ENCODE measurements at places on chromosomes 12 and 14.

GRCh38 chr14:36443374-36443773 lies 76.7 kb downstream of the NKX2-1 start:
- DNase-seq: no peak

GRCh38 chr12:18483698-18484325 lies 222.5 kb downstream of the PIK3C2G start:
- DNase-seq: no peak

GRCh38 chr14:70018713-70019211 lies 139.5 kb downstream of the SMOC1 start:
- DNase-seq: no peak

- no peak for DNase-seq
Measured at GRCh38 chr14:23101213-23101970, 3.4 kb downstream of the CIROP start.

- no peak for DNase-seq
Measured at GRCh38 chr14:75615200-75615599, 36.8 kb downstream of the FLVCR2 start.

GRCh38 chr14:104843006-104843405 lies 22.1 kb upstream of the CEP170B start:
- DNase-seq: no peak

DNA sequence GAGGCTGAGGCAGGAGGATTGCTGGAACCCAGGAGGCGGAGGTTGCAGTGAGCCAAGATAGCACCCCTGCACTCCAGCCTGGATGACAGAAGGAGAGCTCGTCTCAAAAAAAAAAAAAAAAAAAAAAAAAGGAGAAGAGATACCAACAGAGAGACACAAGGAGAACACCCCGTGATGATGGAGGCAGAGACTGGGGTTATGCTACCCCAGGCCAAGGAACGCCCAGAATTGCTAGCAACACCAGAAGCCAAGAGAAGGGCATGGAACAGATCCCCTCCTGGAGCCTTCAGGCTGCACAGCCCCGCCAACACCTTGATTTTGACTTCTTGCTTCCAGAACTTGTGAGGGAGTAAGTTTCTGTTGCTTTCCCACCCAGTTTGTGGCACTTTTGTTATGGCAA lies 148.0 kb upstream of the FOXN3 start:
- no peak for DNase-seq

DNA sequence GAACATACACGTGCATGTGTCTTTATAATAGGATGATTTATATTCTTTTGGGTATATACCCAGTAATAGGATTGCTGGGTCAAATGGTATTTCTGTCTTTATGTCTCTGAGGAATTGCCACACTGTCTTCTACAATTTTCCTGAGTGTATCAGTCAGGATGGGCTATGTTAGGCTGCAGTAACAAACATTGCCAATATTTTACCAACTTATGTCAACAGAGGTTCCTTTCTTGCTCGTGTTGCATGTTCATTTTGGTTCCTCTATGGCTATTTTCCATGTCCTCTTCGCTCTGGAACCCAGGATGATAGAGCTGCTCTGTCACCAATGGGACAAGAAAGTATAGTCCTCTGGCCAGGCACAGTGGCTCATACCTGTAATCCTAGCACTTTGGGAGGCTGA lies 86.7 kb downstream of the ZNF664 start:
- no peak for DNase-seq

DNA sequence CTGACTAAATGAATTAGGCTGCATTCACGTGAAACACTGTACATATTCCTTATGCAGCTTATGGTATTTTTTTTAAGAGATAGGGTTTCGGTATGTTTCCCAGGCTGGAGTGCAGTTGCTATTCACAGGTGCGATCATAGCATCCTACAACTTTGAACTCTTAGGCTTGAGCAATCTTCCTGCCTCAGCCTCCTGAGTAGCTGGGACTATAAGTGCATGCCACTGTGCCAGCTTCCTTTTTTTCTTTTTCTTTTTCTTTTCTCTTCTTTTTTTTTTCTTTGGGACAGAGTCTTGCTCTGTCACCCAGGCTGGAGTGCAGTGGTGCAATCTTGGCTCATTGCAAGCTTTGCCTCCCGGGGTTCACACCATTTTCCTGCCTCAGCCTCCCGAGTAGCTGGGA lies 35.8 kb upstream of the SPPL3 start:
- no peak for DNase-seq

GRCh38 chr14:92568621-92569479 lies 55.3 kb downstream of the RIN3 start:
- DNase-seq: no peak

GRCh38 chr12:27644158-27644845 lies 51.9 kb upstream of the REP15 start:
- no peak for DNase-seq

DNA sequence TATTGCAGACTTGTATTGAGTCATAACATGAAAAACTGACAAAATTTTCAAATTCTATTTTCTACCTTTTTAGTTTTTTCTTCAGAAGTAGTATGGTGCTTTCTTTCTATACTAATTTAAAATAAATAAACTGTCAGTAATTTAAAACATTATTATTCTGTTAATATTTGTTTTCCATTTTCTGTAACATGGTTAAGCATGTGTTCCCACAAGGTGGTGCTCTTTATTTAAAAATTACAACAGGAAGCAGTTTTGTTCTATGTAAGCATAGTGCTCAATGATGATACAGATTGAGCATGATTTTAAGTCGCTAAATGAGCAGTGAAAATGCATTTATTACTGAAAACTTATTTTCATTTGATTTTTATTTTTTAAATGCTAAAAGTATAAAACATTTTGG lies 114.6 kb downstream of the PPFIA2 start:
- no peak for DNase-seq

GRCh38 chr12:14886271-14886670 lies 617 bp upstream of the MGP start:
- DNase-seq: no peak

DNA sequence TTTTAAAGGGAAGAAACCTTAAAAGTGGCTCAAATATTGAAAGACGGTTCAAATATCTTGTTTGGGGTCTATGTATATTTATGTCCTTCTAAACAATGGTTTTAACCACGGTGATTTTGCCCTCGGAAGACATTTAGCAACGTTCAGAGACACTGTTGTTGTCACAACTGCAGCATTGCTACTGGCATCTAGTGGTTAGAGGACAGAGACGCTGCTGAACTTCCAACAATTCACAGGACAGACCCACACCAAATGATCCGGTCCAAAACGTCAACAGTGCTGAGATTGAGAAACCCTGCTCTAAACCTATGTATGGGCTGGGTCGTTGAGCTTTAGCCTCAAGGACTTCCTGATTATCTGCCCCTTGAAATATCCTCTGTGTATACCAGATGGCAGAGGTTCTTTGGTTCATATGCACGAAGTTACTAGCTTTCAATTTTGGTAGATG lies 1.7 kb downstream of the ANGEL1 start:
- no peak for DNase-seq

GRCh38 chr12:131084341-131085011 lies 130.8 kb downstream of the ADGRD1 start:
- DNase-seq: no peak

DNA sequence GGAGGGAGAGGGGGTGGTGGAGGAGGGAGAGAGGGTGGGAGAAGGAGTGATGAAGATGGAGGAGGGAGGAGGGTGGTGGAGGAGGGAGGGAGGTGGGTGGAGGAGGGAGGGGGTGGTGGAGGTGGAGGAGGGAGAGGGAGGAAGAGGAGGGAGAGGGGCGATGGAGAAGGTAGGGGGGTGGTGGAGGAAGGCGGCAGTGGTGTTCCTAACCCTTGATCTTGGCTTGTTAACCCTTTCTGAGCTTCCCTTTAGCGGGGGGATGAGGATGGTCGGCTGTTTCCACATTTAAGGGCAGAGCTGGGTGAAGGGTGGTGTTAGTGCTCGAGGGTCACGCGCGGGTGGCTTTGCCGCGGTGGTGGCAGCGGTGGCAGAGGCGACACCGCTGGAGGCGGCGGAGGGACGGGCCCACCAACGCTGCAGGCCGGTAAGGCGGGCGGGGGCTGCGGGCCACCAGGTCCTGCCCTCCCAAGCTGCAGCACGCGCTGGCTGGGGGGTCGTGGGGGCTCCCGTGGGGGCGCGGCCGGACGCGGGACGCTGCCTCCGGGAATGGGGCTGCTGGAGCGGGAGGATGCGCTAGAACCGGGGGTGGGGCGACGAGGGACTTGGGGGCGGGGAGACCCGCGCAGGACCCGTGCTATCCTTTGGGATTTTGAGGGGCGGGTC lies 156.3 kb downstream of the PTPN11 start:
- DNase-seq: no peak

GRCh38 chr12:9319842-9320173 lies 111.6 kb upstream of the PZP start:
- no peak for DNase-seq

DNA sequence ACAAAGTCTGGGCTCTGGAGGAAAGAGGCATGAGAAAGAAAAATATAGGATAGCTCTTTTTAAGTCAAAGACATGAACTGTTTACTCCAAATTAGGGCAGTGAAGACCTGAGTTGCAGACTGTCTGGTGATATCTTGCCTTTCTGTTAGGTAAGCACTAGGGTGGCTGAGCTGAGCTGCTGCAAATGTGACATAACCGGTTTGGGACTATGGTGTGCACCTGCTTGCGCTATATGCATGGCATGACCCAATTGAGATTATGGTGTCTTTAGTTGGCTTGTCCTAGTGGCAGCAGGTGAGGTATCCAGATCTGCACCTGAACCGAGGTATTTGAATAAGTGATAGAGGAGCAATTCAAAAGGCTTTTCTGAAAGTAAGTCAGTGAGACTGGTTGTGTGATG lies 345.6 kb downstream of the APAF1 start:
- DNase-seq: no peak

DNA sequence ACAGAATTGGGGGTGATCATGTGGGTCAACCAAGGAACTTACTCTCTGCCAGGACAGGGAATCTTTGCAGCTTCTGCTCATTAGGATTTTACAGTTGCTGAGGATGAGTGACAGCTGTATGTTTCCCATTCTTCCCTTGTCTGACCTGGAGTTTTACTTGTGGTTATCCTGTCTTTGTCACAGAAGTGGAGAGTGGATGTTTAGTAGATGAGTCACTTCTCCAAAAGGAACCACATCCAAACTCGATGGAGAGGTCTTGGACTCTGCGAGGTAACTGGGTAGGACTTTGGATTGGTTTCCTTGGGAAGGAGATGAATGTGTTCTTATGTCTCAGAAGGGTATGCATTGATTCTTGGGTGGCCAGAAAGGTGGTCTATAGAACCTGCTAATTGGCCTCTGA lies 53.8 kb upstream of the USP44 start:
- DNase-seq: no peak

GRCh38 chr12:132506328-132507160 lies 16.6 kb downstream of the FBRSL1 start:
- DNase-seq: peak; percentile 43

DNA sequence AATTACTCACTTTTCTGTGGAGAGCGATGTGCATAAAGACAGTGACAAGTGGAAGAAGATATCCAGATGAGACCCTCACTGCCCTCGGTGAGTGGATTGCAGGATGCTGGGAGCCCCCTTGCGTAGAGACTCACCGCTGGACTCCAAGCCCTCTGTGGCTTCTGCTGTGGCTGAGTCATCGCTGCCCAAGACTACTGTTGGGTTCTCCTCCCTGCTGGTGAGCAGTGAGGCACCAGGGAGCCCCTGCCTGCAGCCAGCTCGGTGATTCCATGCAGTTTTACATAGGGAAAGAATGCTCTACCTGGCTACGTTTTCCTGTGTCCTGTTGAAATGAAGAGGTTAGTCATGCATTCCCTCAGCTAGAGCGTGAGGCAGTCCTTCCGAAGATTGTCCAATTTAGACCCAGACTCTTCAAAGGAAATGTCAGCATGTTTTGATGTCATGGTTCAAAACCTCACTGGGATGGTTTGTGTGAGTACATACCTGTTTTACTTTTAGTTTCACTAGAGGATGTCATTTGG lies 28.2 kb downstream of the TRAF3 start:
- no peak for DNase-seq

- no peak for DNase-seq
Measured at GRCh38 chr12:93852173-93852591, 175.0 kb downstream of the CRADD start.

DNA sequence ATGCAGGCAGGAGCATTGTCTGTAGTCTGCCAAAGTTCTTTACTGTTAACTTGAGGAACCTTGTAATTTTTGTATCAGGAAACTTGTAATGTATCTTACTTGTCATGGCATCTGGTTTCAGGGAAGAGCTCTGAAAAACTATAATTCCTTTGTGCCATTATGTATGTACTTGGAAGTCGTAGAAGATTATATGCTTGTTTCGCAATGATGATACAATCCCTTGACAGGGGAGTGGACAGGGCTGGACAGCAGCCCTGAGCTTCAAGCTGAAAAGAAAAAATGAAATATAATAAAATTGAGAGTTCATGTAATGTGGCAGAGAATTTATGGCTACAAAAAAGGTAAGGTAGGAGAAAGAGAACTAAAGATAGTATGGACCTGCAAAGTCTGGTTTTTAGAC lies 7.4 kb upstream of the DLGAP5 start:
- DNase-seq: no peak

GRCh38 chr12:62714181-62714773 lies 220.7 kb downstream of the PPM1H start:
- no peak for DNase-seq

GRCh38 chr14:100083706-100084105 lies 18.5 kb downstream of the EVL start:
- no peak for DNase-seq

- no peak for DNase-seq
Measured at GRCh38 chr14:92475451-92476187, 38.0 kb upstream of the RIN3 start.

DNA sequence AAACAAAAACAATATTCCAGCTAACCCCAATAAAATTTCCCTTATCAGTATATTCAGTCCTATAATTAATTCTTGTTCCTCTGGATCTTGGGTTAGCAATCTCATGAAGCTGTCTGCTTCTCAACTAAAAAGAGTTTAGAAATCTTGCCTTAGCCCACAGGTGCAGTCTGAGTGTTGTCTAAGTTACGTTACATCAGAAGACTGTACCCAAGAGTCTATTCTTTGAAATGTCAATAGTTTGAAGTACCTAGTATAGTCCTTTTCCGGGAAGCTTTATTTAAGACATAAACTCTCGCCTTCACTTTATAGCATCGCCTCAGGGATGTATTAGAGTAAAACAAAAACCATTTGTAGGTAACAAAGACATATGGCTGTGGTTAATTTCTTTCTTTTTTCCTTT lies 465.1 kb downstream of the FUT8 start:
- no peak for DNase-seq

GRCh38 chr14:71242237-71242748 lies 335.0 kb downstream of the PCNX1 start:
- DNase-seq: no peak
